ENCODE measurements at places on chromosomes 3 and 15.

GRCh38 chr3:142210608-142211007, 14.8 kb downstream of the GK5 start:
- DNase-seq: no peak

GRCh38 chr15:38058596-38059075, 124.2 kb downstream of the TMCO5A start:
- DNase-seq: no peak

GRCh38 chr3:27696906-27697305, 25.2 kb downstream of the EOMES start:
- DNase-seq: no peak

GRCh38 chr3:4406746-4407568, 60.1 kb downstream of the SUMF1 start:
- DNase-seq: no peak

DNA sequence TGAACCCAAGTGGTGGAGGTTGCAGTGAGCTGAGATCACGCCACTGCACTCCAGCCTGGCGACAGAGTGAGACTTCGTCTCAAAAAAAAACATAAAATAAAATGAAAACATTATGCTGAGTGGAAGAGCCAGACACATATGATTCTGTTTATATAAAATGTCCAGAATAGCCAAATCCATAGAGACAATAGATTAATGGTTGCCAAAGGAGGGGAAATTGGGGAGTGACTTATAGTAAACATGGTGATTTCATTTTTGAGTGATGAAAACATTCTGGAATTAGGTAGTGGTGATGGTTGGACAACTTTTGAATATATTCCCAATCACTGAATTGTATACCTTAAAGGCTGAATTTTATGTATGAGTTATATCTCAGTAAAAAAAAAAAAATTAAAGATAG, 172.0 kb upstream of the BFSP2 start:
- DNase-seq: no peak

GRCh38 chr3:11164607-11165006, 10.3 kb downstream of the HRH1 start:
- no peak for DNase-seq

- DNase-seq: no peak
These were observed 28.8 kb downstream of the RAB8B start for GRCh38 chr15:63218100-63218808.

DNA sequence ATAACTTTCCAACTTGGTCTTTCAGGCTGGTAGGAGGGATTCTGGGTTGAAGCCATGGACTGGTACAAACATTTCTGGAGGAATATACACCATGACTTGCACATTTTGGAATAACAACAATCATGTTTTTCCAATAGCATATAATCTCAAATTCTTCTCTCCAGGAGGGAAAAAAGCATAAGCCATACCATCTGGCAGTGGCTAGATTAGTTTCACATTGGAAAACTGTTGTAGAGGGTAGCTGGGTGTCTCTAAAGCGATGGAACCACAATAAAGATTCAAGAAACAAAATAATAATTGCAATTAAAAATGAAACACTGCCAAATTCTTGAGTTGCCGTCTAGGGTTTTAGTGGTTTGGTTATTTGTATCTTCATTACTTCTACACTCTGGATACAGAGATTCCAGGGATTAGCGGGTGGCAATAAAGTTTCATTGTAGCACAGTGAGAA, 278.5 kb upstream of the RASGRP1 start:
- no peak for DNase-seq

GRCh38 chr3:186953011-186953487, 22.7 kb downstream of the ST6GAL1 start:
- no peak for DNase-seq

DNA sequence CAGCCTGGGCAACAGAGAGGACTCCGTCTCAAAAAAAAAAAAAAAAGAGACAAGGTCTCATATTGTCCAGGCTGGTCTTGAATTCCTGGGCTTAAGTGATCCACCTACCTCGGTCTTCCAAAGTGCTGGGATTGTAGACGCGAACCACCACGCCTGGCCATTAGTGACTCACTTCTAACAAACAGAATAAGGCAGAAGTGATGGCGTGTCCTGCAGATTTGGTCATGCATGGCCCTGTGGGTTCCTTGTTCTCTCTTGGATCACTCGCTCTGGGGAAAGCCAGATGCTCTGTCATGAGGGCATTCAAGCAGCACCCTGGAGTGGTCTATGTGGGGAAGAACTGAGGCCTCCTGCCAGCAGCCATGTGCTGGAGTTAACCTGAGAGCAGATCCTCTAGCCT, 27.4 kb upstream of the TJP1 start:
- DNase-seq: no peak
